ENCODE measurements at places on chromosomes 11 and 22.

- DNase-seq = no peak
Observed at GRCh38 chr11:74725701-74726100, 5.5 kb downstream of the CHRDL2 start.

DNA sequence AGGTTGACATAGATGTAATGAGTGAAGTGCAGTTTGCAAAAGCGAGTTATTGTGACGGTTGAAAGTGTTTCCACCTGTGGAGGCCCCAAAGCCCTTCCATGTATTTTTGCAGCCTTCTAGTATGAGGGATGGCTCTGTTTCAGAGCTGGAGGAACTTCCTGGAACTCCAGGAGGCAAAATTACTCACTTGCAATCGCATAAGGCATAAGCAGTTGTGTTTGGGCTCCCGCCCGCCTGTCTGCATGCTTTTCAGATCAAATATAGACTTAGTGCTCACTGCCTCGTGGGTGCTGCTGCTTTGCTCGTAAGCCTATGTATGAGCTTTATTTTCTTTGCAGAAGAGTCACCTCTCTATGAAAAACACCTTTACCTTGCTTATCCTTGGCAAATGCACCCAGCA is 146.8 kb upstream of the LARGE1 start:
- no peak for DNase-seq

- DNase-seq = no peak
Observed at GRCh38 chr11:60314635-60315321, 12.3 kb upstream of the MS4A6E start.

DNA sequence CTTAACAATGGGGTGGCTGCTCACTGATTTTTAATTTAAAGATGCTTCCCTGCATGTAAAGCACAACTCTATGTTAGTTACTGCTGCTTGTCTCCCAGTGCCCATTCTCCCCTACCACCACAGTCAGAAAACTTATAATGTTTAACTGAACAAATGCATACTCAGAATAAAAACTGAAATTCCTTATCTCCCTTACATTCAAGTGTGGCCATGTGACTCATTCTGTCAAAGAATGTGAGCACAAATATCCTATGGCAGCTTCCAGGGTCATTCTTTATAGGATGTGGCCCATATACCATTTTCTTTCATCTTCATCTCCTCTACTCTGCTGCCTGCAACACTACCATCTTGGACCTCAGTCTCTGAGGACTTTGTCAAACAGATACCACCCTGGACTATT is 374.8 kb downstream of the DYNC2H1 start:
- DNase-seq = no peak

DNA sequence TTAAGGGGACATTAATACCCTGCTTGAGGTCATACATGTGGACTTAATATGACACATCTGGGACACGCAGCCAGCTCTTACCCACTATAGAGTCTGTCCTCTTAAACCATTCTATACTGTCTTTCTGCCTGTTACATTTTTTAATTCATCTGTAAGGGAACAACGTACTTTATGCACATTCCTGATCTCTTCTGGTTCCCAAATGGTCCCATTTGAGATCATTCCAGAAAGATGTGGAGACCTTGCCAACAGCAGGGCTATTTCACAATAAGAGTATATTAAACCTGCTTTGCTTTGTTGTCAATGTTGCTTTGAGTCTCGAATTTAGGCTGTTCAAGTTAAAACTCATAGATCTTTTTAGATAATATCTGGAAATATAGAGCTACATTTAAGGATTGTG is 332.2 kb upstream of the RAG2 start:
- DNase-seq = no peak

DNA sequence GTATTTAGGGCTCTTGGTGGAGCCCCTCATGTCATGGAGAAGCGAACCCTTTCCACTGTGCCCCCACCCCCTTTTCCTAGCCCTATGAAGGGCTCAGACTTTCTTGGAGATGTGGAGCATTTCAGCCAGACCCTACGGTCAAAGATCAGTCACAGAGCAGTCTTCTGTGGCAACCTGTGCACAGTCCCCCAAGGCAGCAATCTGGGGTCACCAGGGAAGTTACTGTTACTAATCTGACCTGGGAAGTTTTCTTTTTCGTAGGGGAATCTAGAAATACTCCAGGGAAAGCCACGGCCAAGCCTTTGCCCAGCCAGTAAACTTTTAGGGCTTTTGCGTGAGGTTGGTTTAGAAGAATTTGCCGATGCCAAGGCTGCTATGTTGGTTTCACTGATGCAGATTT is 50.6 kb downstream of the ZBTB16 start:
- DNase-seq = no peak

- DNase-seq = no peak
Observed at GRCh38 chr11:35292279-35292678, 127.1 kb downstream of the SLC1A2 start.

- DNase-seq = no peak
Observed at GRCh38 chr11:128505449-128506065, 81.8 kb downstream of the ETS1 start.

DNA sequence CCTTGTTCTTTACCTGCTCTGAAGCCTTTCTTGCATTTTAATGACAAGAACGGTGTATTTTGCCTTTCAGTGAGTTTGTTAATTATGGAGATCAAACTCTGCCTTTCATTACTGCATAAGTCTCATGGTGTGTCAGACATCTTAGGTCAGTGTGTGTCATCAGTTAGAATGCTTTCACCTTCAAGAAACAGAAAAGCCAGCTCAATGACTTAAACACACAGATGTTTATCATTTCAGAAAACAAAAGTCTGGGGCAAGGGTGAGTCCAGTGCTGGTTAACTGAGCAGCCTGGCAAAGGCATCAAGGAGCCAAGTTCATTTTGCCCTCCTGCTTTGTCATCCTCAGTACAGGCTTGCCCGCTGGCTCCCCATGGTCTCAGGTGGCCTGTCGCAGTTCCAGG is 54.5 kb downstream of the PACS1 start:
- no peak for DNase-seq

GRCh38 chr22:39181778-39182177 is 29.3 kb upstream of the CBX7 start:
- no peak for DNase-seq

GRCh38 chr11:128345316-128345715 is 242.0 kb downstream of the ETS1 start:
- no peak for DNase-seq

- DNase-seq = no peak
Observed at GRCh38 chr22:37079668-37080171, 28.2 kb downstream of the KCTD17 start.

GRCh38 chr11:79244798-79245197 is 196.0 kb downstream of the TENM4 start:
- no peak for DNase-seq

GRCh38 chr22:17243524-17243923 is 24.3 kb upstream of the ADA2 start:
- no peak for DNase-seq

- no peak for DNase-seq
Observed at GRCh38 chr11:73002214-73002613, 139.9 kb downstream of the FCHSD2 start.

DNA sequence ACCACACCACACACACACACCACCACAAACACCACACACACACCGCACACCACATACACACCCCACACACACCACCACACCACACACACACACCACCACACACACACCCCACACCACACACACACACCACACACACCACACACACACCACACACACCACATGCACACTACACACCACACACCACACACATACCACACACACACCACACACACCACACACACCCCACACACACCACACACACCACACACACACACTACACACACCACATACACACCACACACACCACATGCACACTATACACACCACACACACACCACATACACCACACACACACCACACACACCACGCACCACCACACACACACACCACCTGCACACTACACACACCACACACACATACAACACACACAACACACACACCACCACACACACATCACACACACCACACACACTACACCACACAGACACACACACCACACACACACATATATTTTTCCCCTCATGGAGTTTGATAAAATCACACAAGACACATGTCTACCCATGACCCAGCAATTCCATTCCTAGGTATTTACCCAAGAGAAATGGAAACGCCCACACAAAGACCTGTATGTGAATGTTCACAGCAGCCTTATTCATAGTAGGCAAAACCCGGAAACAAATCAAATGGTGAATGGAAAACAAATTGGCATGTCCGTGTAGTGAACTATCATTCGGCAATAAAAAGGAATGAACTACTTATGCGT is 14.3 kb downstream of the CD5 start:
- DNase-seq = no peak

DNA sequence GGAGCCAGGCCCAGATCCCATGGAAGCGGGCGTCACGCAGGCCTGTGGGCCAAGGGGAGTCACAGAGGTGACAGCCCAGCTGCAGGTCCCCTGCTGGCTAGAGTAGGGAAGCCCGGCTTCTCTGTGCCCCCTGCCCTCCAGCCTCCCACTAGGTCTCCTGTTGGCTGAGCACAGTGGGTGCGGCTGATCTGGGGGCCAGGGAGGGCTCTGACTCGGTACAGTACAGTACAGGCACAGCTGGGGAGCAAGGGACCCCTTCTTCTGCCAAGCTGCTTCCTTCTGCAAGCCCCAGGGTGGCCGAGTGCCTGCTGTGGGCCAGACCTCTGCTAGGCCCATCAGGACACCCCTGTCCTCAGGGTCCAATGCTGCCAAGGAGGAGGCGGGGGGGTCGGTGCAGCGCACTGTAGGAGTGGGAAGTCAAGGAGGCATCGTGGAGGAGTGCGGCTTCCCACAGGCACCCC is 10.1 kb downstream of the SUSD2 start:
- DNase-seq = no peak

DNA sequence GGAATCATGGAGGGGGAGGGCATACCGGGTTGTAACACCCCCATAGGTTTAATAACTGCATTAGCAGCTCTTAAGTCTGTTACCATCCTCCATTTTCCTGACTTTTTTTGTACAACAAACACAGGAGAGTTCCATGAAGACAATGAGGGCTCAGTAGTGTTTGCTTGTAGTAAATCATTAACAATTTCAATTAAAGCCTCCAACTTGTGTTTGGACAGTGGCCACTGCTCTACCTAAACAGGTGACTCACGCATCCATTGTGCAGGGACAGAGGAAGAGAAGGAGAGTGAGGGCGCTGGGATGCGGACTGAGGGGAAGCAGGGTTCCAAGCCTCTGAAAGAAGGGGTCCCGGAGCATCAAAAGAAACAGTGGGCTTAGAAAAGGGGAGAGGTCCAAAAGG is 21.3 kb upstream of the MTNR1B start:
- DNase-seq = peak; percentile 88

GRCh38 chr11:130562549-130562948 is 114.1 kb downstream of the ADAMTS15 start:
- no peak for DNase-seq

GRCh38 chr11:47380078-47380477 is 1.7 kb upstream of the SPI1 start:
- DNase-seq = no peak

DNA sequence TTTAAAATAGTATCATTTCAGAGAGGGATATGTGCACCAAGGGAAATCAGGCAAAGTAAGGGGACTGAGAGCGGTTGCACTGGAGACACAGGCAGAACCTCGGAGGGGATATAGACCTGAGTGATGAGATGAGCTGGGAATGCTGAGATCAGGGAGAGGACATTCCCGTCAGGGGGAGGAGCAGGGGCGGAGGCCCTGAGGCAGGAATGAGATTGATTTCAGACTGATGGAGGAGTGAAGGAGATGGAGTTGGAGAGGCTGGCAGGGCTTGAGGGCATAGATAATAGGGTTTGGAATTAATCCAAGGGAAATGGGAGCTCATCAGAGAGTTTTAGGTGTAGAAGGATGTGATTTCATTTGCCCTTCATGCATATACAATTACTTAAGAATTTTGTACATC is 13.2 kb downstream of the CD6 start:
- no peak for DNase-seq

DNA sequence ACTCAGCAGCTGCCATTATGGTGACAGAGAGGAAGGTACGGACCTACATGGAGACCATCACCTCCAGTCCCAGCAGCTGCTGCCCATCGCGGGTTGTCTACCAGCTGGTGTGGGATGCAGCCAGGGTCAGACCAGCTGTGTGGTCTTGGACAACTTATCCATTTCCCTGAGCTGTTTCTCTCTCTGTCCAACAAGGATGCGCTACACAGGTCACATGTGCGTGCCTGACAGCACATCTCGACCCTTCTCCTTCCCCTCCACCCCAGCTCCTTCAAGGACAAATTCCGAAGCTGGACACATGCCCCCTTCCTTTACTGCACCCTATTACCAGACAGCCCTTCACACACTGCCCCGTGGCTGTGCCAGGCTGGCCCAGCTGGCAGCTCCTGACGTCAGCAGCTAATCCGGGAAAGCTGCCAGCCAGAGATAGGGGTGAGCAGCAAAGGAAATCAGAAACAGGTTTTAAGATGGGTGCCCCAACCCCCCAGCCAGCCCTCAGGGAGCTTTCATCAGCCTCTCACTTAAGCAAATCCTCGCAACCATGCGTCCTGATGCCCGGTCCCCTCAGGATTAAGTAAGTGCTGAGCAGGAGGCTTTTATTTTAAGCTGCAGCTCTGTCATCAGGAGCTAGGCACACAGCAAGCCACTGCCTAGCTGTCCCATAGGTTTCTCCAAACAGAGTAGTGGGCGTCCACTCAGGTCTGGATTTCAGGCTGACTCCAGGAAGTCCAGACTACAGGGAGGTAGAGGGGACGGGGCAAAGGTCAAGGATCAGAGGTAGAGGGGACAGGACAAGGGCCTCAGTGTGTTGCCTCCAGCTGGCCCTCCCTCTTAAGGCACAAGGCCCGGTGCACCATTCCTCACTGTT is 20.3 kb downstream of the TEF start:
- DNase-seq = peak; percentile 82

GRCh38 chr11:3631331-3631730 is 10.5 kb downstream of the ART5 start:
- no peak for DNase-seq

GRCh38 chr11:72760539-72761405 is 8.6 kb upstream of the ARAP1 start:
- DNase-seq = no peak

DNA sequence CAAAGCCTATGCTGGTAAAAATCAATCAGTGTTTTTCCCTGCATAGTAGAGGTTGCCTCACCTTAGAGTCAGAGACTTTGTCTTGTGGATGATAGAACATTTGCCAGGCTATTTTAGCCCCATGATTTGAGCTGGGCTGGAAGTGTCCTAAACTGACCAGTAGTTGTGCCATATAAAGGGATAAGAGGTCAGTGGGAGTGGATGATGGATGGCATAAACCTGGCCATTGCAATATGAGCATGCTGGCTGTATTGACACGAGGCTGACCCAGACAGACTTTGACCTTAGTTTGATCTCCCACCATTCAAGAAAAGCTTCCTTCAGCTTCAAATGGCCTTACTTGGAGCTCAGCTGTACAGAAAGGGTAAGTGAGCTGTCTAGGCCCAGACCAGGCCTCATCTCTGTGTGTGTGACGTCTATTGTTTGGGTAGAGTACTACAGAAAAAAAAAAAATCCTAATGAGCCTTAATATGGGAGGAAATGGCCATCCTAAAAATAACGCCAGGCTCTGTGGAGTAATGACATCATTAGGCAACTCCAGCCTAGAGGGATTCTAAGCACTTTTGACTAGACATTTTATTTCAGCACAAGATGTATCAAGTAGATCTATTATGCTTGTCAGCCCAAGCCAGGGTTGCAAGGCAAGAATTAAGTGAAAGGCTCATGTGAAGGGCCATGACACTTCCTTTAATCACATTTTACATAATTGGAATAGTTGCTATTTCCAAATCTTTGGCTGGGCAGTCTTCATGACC is 51.3 kb upstream of the CADM1 start:
- no peak for DNase-seq
